ENCODE measurements at places on chromosomes 5 and 9.

- no peak for DNase-seq
Observed at GRCh38 chr9:5264219-5264595, 33.0 kb downstream of the INSL4 start.

GRCh38 chr9:94480205-94480604, 74.7 kb upstream of the PCAT7 start:
- DNase-seq: no peak

DNA sequence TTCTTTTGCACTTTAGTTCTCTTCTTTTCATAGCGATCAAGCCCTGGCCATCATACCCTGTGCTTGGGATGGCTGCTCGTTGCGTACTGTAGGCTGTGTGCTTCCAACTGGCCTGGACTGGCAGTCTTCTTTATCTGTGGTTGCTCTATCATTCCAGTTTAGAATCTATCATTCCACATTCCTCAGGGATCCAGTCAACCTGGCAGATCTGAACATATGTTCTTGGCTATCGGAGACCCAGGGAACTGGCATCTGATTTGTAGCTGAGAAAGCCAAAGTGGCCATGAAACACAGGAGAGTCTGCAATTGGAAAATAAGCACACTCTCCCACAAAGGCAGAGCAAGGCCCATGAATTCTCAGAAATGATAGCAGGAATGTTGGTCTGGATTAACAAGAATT, 22.6 kb upstream of the SLC46A2 start:
- DNase-seq: no peak

DNA sequence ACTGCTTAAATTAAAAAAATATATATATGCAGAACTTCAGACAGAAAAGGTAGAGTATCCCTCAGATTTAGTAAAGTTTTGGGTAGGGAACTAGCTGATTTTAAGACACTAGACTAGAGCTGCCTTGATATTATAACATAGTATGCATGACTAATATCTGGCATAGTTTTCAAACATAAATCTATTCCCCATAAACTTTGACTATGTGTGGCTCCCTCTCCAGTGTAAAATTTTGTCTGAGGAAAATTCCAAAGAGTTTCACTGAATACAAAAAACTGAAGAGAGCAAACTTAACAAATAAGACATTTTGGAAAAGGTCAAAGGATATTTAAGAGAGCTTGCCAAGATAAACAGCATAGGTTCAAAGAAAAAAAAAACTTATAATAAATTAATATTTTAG, 66.2 kb upstream of the ZNF462 start:
- DNase-seq: no peak

- DNase-seq: no peak
Observed at GRCh38 chr5:56321236-56321881, 88.2 kb upstream of the ANKRD55 start.

- DNase-seq: no peak
Observed at GRCh38 chr5:139523635-139524445, 37.3 kb upstream of the UBE2D2 start.

GRCh38 chr9:129839324-129840023, 4.2 kb downstream of the USP20 start:
- no peak for DNase-seq

DNA sequence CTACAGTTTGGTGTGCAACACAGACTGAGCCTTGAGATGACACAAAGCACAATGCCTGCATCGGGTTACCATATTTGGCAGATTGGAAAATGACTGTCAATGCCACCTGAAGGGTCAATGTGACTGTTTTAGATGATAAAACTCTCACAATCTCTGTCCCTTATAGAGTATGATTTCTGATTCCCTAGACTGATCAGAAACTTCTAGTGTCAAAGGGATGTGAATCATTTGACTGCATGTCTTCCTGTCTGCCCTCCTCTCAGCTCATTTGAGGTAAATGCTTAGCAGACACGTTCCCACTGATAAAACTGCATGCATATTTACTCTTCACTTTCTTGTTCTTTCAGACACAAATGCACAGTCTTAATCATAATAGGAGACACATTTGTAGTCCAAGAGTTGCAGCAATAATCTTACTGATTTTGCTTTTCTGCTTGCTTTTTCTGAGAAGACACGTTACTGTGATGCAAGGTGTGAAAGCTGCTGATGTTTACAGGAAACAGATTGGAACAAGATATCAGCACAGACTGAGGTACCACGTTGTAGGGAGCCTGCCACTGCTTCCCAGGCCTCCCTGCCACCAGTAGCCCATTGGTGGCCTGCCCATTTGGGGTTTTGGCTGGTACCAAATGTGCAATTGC, 77.8 kb downstream of the GCNT4 start:
- DNase-seq: no peak

DNA sequence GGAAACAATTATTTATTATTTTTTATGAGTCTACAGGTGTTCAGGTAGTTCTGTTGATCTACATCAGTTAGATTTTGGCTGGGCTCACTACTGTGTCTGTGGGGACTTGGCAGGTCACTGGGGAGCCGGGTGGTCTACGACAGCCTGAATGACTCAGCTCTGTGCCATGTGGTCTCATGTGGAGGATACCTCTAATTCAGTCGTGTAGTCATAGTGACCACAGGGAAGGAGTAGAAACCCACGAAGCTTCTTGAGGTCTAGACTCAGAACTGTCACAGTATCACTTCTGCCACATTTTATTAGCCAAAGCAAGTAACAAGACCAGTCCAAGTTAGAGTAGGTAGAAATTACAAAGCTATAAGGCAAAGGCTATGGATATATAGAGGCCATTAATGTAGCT, 64.7 kb upstream of the GRAMD2B start:
- no peak for DNase-seq

DNA sequence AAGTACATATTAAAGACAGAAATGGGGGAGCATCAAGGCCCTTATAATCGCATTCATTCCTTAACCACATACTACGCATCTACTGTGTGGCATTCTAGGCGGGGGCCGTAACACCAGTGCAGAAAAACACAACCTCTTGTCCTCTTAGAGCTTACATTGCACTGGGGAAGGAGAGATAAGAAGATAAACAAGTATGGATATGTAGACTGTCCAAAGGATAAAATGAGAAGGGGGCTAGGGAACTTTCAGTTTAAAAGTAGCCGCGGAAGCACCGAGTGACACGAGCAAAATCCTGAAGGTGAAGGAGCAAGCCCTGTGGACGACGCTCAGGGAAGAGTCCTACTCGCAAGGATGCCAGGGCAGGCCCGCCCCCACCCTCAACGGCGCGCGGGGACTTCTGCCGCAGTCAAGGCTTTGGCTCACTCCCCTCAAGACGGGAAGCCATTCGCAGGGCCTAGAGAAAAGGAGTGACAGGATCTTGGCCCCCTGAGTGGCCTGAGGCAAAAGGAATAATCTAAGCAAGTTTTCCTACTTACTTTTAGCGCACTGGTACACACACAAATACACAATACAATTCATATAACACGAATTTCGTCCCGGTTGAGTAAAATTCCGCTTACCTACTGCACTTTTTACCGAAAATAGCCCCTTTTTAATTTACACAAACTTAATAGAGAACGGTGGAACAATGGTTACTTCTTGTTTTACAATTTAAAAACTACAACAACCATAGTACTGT, 1.3 kb upstream of the NIPBL start:
- DNase-seq: no peak

DNA sequence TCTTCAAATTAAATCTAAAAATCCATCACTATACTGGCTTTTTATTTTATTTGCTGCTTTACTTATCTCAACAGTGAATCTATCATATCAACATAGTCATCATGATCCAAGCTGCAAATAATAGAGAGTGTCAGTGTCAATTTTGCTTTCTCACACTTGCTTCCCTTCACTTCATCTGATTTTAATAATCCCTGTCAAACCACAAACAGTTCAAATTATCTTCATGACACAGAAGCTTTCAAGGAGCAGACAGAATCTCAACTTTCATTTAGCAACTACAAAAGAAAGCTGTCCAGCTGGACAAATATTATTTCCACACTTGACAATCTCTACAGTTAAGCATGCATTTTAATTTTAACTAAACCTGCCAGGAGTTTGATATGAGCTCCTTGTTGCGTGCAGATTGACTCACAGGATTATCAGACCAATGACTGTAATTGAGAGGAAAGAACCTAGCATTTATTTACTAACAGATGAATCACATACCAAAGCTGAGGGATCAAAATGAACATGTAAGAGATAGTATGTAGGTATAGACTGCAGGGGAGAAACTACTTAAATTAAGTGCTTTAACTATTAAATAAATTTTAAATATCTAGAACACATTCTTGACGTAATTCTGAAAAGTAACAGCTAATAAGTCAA, 56.0 kb downstream of the KIAA0825 start:
- DNase-seq: no peak

DNA sequence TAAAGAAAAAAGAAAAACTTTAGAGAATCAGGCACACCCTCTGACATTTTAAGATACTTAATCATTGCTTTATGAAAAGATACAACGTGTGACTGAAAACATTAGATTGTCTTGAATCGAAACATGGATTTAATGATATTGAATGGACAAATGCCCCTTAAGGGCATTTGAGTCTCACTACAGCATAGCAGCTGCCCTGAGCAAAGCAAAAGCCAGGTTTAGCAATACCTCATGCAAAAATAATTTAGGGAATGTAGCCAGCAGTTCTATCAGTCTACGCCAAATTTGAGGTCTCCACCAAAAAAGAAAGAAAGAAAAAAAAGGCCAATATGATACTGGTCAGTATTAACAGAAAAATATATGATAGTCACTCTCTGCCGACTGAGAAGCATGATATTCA, 56.6 kb upstream of the LMNB1 start:
- no peak for DNase-seq

DNA sequence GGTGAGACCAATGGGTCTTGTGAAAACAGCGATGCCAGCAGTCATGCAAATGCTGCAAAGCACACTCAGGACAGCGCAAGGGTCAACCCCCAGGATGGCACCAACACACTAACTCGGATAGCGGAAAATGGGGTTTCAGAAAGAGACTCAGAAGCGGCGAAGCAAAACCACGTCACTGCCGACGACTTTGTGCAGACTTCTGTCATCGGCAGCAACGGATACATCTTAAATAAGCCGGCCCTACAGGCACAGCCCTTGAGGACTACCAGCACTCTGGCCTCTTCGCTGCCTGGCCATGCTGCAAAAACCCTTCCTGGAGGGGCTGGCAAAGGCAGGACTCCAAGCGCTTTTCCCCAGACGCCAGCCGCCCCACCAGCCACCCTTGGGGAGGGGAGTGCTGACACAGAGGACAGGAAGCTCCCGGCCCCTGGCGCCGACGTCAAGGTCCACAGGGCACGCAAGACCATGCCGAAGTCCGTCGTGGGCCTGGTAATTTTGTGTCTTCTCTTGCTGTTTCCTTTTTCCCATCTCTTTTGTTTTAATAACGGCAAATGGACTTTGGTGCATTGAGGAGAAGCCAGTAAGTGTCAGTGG, 98.0 kb downstream of the EHMT1 start:
- no peak for DNase-seq

DNA sequence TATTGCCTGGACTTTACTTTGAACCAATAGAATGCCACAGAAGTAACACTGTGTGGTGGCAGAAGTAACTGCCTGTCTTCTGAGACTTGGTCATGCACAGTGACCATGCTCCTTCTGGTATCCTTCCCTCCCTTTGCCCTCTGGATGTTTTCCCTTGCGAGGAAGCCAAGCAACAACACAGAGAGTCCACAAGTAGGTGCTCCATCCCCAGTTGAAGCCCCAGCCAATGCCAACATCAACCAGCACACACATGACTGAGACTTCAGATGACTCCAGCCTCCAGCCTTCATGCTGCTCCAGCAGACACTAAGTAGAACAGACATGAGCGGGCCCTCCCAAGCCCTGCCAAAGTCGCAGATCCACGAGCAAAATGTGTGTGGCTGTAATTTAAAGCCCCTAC, 129.6 kb downstream of the EPB41L4A start:
- DNase-seq: no peak

GRCh38 chr5:126647071-126647470, 46.3 kb downstream of the PHAX start:
- DNase-seq: no peak

DNA sequence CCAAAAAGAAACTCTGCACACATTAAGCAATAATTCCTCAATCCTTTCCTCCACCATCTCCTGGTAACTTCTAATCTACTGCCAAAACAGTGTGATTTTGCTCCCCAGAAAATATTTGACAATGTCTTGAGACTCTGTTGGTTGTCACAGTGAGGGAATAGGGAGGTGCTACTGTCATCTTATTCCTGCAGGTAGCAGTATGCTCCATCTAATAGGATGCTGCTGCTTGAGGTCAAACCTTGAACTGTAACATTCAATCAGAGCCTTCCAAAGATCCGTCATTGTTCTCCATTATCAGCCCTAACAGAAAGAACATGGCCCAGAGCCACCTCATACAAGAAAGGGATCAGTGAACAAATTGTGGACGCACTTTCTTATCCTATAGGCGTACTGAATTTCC, 514.7 kb upstream of the GRIN3A start:
- DNase-seq: no peak

GRCh38 chr5:176597417-176598389, 12.3 kb downstream of the GPRIN1 start:
- no peak for DNase-seq

GRCh38 chr5:107616213-107616612, 54.5 kb downstream of the EFNA5 start:
- no peak for DNase-seq

DNA sequence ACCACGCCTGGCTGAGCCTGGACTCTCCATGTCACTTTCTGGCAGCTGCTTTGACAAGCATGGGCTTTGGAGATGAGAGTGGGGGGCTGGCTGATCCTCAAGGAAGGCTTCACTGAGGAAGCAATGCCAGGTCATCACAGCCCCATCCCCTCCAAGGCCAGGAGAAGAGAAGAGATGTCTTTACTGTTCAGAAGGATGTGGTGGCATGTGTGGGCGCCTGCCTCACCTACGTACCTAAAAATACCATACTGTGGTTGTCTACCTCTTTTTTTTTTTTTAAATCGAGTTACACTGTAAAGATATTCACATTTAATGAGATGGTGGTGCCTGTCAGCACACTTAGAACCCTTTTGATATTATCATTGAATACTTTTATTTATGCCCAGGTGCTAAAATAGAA, 26.4 kb upstream of the CTNNA1 start:
- DNase-seq: no peak

DNA sequence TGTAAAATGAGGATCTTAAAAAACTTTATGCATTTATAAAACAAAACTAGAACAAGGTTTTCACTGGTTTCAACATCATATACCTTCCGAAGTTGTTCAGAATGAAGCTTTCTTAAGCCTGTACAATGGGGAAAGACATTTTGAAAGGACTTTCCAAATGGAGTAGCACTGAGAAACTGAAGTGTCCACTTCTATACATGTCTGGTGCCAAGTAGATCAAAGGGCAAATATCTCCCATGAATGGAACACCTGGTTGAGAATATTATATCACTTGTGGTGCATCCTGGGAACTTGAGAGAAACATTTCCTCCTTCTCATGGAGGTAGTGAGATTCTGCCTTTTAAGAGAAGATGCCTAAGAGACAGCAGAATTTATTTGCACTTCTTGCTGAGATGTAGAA, 182.1 kb upstream of the ACTBL2 start:
- no peak for DNase-seq

- DNase-seq: no peak
Observed at GRCh38 chr5:21818370-21818720, 1034.8 kb downstream of the CDH12 start.

DNA sequence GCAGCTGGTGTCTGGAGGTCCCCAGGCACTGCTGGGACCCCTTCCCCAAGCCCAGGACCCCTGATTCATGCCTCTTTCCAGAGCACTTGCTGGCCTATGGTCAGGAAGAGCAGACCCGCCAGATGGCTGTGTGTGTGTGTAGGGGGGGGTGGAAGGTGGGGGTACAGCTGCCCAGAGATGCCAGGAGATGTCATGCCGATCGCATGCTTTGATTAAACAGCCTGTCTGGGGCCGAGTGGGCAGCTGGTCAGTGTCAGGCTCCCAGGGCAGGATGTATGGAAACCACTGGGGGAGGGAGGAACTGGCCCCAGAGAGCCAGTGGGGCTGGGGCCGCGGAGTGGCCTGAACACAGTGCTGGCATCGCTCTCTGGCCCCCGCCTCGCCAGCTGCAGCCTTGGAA, 23.7 kb downstream of the RXRA start:
- DNase-seq: no peak

All from HFF-Myc (cell line).